Mesothelial cell of epicardium (in vitro differentiated cells): ENCODE measurements at places on chromosomes 3 and 15.

DNA sequence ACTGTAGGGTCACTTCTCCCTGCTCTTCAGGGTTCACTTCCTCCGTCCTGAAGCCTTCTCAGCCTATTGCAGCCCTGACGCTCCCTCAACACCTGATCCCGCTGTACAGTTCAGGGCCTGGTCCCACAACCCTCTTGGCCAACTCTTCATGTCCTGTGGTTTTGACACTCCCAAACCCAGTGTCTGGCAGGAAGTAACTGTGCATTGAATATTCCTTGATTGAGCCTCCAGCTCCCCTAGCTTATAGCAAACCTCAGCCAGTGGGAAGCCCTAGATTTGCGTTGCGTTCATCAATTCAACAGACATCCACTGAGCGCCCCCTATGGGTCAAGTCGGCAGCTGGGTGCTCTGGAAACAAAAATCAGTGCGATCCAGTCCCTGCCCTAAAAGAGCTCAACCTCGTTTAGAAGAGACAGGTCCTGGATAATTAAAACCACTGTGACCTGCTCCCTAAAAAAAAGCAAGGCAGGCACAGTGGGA lies 13.5 kb downstream of the UBAP1L start:
- DNase-seq: no peak

- peak; percentile 19 for DNase-seq
Observed at GRCh38 chr3:13715167-13715954, 164.5 kb downstream of the WNT7A start.

- no peak for DNase-seq
Observed at GRCh38 chr3:53725387-53725995, 120.7 kb downstream of the CHDH start.

GRCh38 chr3:188421151-188421821 lies 267.3 kb downstream of the LPP start:
- DNase-seq: no peak

DNA sequence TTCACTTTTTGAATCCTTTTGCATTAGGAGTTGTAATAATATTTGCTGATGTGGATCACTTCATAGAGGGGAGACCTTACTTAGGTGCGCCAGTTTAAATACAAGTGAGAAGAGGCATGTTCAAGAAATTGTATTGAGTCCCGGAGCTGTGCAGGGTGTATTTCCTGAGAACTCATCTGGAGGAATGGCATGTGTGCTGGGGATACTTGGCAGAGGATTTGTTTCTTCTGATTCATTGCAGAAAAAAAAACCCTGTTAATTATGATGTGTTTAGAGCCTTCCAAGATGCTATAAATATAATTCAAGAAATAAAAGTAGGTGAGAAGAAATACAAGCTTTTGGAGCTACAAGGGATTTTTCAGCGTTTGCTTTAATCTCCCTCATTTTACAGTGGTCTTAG lies 97.6 kb downstream of the TPRG1 start:
- no peak for DNase-seq

DNA sequence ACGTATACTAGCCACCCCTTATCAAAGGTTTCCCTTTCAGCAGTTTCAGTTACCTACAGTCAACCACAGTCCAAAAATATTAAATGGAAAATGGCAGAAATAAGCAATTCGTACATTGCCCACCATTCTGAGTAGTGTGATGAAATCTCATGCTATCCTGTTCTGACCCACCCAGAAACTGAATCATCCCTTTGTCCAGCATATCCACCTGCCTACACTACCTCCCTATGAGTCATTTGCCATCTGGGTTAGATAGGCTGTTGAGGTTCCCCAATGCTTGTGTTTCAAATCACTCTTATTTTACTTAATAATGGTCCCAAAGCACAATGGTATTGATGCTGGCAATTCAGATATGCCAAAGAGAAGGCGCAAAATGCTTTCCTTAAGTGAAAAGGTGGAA lies 15.3 kb upstream of the PHC3 start:
- DNase-seq: no peak

GRCh38 chr3:127106053-127106452 lies 86.9 kb upstream of the PRR23E start:
- no peak for DNase-seq

DNA sequence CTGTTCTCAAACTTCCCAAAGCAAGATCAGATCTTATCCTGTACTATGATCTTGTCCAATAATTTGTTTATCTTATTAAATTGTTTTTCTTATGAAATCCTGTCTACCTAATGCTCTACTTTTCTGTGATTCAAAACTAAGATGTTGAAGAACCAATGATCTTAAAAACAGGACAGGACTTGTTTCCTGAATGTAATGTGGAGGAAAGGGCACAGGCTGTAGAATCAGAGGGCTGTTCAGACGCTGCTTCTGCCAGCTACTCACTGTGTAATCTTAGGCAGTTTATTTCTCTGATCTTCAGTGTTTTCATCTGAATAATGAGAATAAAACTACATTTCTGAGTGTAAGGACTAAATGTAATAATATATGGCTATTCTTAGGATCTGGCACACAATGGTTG lies 20.1 kb upstream of the DMXL2 start:
- DNase-seq: no peak
